Natural killer cell treated with Interleukin-12 subunit alpha and Interleukin-12 subunit beta and Interleukin-15 and Interleukin-18, amount 100 ng/mL, for 72 hours (primary cell): ENCODE measurements at places on chromosomes 2 and 18. TPM values are rescaled to one million over a fixed set of nuclear protein-coding genes. Genes with fewer than 3 reads are reported as not detected.

TMEM247 gene
- not detected for total RNA-seq

SMAD7 gene
- total RNA-seq = 85.8 TPM

DCC gene
- total RNA-seq = not detected

TLX2 gene
- 0.12 TPM for total RNA-seq

BOLL gene
- not detected for total RNA-seq

DCTN1 gene
- total RNA-seq = 97.8 TPM

SERPINB13 gene
- total RNA-seq = not detected

CFC1 gene
- not detected for total RNA-seq

PARD3B gene
- 0.52 TPM for total RNA-seq

OTOS gene
- total RNA-seq = not detected

MAPRE2 gene
- 32.8 TPM for total RNA-seq

TMEM198 gene
- 7.6 TPM for total RNA-seq
